ENCODE measurements at places on chromosomes 1 and 21.

GRCh38 chr1:164768619-164769018 lies 209.6 kb downstream of the PBX1 start:
- DNase-seq = no peak

- DNase-seq = peak; percentile 7
These were observed 90.8 kb downstream of the GTF2B start for GRCh38 chr1:88800382-88801051.

DNA sequence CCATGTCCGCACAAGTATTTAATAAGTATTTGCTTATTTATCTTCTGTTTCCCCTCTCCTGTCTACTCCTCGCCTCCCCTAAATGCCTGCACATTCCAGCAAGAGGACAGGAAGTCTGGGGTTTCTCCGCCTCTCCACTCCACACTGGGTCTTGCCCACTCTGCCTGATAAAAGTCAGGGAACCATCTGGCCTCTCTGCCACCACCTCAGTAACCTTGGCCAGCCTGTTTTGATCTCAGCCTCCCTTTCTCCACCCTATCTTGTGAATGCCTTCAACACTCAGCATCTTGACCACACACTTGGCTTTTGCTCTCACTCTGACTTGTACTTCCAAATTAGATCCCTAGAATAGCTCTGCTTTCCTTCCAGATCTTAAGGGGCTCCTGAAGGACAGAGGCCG lies 165.3 kb upstream of the UBE2U start:
- DNase-seq = no peak

- no peak for DNase-seq
These were observed 130.4 kb downstream of the HS2ST1 start for GRCh38 chr1:87044840-87045239.

- no peak for DNase-seq
These were observed 584 bp downstream of the TINAGL1 start for GRCh38 chr1:31576743-31577455.

Data from 8988T (cell line).